T-helper 1 cell (primary cell): ENCODE measurements at places on chromosomes 6 and 20.

GRCh38 chr6:142698751-142699150 lies 246.2 kb downstream of the HIVEP2 start:
- DNase-seq: no peak

GRCh38 chr6:105711216-105711615 lies 308.3 kb upstream of the PREP start:
- DNase-seq: no peak

GRCh38 chr6:117483004-117483644 lies 650 bp downstream of the DCBLD1 start:
- DNase-seq: no peak

DNA sequence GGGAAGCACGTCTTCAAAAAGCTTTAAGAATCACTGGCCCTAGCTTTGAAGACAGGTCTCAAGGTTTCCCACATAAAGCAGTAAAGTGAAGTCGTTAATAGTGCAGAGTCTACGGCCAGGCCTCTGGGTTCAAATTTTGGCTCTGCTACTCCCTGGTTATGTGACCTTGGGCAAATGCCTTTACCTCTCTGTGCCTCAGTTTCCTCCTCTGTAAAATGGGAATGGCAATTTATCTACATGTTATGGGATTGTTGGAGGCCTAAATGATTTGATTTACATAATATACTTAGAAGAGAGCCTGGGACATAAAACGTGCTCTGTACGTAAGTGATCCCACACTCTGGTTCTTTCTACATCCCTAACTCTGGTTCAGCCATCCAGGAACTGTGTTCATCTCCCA lies 32.1 kb downstream of the CPNE5 start:
- no peak for DNase-seq

DNA sequence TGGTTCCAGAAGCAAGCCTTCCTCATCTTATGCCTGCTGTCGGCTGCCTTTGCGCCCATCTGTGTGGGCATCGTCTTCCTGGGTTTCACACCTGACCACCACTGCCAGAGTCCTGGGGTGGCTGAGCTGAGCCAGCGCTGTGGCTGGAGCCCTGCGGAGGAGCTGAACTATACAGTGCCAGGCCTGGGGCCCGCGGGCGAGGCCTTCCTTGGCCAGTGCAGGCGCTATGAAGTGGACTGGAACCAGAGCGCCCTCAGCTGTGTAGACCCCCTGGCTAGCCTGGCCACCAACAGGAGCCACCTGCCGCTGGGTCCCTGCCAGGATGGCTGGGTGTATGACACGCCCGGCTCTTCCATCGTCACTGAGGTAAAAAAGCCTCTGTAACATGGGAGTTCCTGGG lies 366 bp downstream of the SLC22A1 start:
- no peak for DNase-seq

DNA sequence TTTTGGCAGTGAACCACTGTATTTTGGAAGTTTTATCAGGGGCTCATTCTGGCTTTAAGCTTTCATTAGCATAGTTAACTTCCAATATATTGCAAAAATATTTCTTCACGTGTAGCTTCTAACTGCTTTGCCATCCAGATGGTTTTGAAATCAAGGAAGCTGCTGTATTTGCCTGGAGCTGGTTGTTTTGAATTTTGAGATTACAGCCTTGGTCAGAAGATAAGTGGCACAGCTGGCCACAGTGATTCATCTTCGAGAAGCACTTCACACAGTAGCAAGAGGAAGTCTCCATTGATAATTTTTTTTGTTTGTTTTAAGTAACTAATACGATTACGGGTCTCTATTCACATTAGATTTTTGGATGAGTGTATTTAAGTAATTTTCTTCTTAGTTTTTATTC lies 3.8 kb downstream of the APCDD1L start:
- no peak for DNase-seq

DNA sequence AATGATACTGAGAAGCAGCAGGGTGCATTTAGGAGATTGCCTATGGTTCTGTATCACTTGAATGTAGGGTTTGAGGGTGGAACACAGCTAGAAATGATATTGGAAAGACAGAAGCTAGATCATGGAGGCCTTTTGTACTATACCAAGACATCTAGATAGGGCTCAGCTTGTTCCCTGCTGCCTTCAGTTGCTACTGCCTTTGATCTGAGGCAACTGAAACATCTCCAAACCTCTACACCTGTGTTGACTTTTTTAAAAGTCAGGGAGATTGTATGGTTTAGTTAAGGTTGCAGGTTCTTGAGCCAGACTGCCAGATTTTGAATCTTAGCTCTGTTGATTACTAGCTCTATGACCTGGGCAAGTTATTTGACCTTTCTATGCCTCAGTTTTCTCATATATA lies 12.7 kb downstream of the BLTP3A start:
- DNase-seq: no peak

GRCh38 chr20:14828459-14828858 lies 491.0 kb upstream of the FLRT3 start:
- DNase-seq: no peak

GRCh38 chr6:89643406-89643805 lies 4.9 kb upstream of the LYRM2 start:
- DNase-seq: no peak
